ENCODE measurements at places on chromosomes 7 and 10.

GRCh38 chr10:121352231-121352855 lies 245.9 kb downstream of the FGFR2 start:
- no peak for DNase-seq

GRCh38 chr10:87976101-87976743 lies 112.8 kb downstream of the PTEN start:
- no peak for DNase-seq

DNA sequence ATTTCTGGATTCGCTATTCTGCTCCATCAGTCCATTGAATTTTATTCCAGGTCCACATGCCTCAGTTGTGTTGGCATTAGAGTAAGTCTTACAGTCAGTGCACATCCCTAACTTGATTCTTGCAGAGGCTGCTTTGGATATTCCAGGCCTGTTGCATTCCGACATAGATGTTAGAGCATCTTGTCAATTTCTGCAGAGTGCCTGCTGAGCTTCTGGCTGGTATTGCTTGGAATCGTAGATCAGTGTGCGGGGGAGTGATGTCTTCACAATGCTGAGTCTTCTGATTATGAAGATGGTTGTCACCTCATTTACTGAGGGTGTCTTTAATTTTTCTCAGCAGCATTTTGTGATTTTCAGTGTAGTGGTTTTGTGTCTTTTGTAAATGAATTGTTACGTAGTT lies 45.2 kb downstream of the INPP5A start:
- DNase-seq = no peak

- no peak for DNase-seq
Measured at GRCh38 chr10:93402192-93402591, 79.9 kb downstream of the MYOF start.

DNA sequence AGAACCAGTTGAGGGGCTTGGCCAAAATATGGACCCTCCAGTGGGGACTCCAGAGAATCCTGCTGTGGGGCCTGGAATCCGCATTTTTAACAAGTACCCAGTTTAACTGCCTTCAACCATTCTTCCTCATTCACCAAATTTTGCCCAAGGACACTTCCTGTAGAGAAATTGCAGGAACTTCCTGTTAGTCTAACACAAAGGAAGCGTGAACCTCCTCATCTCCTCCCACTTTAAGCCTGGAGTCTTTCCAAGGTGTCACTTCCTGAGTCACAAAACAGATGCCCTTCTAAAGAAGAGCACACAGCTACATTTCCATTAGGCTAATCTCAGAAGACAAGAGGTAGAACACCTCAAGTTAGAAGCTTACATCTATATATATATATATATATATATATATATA lies 188.4 kb downstream of the PPP1R17 start:
- no peak for DNase-seq

- no peak for DNase-seq
Measured at GRCh38 chr7:75924889-75925288, 9.9 kb downstream of the POR start.

DNA sequence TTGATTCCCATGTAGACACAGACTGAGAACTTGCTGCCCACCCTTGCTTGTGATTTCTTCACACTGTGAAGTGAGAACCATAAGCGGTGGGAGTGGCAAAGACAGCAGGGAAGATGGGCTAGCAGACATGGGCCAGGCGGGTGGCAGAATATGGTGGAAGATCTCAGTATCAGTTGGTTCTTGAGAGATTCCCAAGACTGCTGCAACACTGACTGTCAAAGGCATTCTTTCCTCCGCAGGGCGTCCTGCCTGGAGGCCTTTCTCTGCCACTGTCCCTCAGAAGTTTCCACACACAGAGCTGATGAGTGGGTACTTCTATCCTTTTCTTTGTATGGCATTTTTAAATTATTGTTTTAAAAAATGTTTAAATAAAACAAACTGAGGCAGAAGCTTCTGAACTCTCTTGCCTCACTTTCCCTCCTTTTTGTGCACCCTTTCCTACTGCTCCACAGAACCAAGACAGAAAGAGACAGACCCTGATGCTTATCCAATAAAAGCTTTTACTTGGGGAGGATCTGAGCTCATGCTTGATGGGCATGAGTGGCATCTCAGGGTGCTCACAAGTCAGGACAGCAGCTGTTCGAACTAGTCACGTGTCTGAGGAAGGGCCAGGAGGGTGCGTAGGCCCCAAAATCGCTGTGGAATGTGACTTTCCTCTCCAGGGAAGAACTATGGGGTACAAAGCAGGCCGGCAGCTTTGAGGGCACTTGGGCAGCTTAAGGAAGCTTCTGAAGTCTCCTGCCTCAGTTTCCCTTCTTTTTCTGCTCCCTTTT lies 104.7 kb upstream of the PCGF5 start:
- no peak for DNase-seq

DNA sequence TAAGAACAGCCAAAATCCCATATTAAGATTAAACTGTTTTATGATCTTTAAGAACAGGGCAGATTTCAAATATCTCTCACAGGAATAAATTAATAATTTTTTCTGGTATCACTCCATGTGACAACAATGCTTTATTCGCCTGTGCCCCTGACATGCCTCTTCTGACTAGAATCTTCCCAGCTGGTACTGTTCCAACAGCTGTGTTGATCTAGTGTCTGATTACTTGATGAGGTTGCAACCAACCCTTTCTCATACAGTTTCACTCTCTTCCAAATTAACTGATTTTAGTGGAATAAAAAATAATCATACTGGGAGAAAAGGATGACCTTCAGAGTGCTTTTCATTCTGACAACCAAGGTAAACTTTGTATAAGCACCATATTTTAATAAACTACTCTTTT lies 151.9 kb downstream of the CHRM2 start:
- DNase-seq = peak; percentile 73

- no peak for DNase-seq
Measured at GRCh38 chr7:75776295-75776971, 4.4 kb upstream of the CCL26 start.

DNA sequence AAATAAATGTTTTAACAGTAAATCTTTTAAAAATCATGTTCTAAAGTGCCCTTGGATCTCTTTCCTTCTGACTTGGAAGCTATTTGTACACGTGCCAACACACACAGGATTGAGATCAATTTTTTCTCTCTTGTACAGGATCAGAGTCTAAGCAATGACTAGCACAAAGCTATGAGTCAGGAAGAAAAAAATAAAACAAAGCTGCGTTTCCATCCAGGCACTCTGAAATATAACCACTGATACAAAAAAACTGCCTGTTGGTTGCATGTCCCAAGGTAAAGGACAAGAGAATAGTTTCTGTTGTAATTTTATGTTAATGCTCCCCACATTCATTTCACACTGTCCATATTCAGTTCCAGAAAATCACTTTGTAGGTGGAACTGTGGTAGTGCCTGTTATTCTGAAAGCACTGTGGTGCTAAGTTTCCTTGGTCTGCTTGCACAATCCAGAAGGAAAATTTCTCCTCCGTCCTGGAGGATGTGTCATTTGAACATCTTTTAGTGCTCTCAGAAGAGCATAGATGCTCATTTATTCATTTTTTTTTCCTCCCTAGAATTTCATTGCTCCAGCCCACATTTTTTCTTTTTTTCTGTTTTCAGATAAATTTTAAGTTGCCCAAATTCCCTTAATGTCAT lies 113.4 kb downstream of the PLXDC2 start:
- no peak for DNase-seq

GRCh38 chr10:31921031-31921430 lies 7.6 kb downstream of the ARHGAP12 start:
- DNase-seq = no peak

- no peak for DNase-seq
Measured at GRCh38 chr7:132069306-132069705, 507.0 kb downstream of the PLXNA4 start.

DNA sequence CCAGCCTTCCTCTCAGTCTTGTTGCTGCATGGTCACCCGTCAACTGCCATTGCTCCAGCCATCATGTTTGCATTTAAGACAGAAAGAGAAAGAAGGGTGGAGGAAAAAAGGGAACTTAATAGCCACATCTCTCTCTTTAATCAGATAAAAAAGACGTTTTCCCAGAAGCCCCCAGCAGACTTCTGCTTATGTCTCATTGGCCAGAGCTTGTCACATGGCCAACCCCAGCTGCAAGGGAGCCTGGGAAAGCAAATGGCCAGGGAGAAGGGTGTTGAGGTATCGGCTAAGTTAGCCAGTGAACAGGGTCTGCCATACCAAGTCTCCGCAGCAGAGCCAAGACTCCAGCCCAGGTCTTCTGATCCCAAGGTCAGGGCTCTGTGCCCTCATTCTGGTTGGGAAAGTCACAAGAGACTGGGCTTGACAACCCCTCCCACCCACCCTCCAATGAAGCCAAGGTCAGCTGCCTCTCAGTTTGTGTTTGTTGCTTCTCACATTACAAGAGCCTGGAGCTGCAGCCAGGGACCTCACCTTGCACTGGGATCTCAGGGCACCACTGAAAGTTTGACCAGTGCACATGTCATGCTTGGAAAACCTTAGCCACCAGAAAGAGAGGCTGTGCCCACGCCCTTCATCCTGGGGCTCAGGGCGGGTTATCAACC lies 80.3 kb upstream of the LYZL2 start:
- no peak for DNase-seq

DNA sequence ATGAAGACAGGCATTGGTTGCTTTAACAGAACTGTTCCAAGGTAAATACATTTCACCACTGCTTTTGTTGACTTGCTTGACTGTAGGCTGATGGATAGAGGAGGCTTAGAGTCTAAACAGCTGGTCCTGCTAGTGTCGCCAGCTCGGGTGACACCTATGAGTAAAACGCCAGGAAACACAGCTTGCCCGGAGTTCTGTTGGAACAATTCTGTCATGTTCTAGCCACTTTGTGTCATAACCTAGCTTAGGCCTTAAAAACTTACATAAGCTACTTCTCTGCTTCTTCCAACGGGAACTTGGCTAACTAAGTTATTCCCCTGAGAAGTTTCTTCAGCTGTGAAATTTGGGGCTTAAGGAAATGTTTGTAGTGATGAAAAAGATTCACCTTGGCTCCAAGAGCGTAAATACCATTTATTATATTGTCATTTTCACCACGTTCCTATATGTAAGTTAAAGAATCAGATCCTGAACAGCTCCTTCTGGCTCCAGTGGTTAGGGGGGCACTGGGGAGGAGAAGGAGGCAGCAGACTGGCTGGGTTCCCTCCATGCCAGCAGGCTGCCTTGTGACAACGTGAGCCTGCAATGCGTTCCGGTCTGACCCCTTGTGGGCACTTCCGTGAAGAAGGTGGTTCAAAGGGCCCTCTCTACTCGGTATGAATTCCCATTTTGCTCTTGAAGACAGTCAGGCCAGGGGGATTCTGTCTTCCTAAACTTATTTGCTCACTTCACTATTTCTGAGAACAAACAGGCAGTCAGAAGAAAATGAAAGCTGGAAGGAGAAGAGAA lies 253.2 kb downstream of the BMPER start:
- no peak for DNase-seq

DNA sequence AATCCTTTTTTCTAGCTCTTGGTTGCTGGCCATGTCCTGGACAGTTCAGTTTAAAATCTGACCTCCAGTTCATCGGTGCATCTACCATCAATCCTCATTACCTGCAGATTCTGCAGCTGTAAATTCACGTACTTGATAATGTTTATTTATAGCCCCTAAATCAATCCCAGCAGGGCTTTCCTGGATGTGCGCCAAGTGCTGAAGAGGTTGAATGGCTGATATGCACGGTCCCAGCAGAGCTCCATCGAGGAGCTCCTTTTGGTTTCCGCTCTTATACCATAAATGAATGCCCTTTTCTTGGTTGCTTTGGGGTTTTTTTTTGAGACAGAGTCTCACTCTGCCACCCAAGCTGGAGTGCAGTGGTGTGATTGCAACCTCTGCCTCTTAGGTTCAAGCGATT lies 91.2 kb upstream of the CCZ1B start:
- DNase-seq = no peak

DNA sequence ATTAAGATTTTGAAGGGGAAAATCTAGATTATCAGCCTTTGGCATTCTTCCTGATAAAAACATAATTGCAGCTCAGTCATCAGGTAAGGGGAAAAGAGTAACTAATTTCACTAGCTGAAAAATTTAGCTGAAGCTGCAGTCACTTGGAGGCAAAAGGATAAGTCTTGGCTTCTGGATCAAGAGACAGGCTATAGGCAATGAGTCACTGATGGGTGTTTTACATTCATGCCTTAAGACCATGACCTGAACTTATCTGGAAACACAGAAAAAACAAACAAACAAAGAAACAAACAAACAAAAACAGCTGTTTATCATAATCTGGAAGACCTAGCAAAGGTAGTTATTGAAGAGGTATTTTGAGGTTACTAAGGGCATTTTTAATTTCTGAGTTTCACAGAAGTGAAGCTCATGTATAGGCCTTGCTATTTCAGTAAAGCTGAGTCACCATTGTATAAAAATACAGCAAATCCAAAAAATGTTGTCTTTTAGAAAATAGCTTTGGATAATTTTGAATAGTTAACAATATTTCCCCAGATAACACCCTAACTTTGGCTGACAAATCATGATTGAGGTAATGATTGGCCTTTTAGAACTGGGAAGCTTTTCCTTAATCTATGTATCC lies 40.3 kb downstream of the ZNF22 start:
- DNase-seq = no peak

DNA sequence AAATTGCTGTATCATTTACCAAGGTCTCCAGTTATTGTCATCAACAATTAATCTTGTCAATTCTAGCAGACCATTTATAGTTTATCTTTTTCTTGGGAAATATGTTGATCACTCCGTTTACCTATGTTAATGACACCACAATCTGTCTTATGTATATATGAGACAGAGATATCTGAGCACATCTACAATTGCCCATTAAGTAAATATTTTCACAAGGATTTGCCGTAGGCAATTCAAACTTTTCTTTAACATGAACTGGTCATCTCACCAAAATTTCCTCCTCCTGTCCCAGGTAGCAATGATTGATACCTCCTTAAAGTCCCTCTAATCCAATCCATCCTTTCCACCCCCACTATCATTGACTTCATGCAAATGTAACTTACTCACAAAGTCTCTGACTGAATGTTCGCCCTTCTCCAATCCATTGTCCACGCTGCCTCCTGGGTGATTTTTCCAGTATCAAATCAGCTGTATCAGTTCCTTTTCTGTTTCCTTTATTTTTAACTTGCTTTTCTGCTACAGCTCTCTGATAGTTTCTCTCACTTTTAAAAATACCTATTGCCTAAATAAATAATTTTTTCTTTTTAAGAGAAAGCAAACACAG lies 138.3 kb downstream of the GNAT3 start:
- DNase-seq = peak; percentile 11

- no peak for DNase-seq
Measured at GRCh38 chr7:158027646-158028045, 560.0 kb downstream of the PTPRN2 start.

GRCh38 chr10:10676972-10677371 lies 340.7 kb upstream of the CELF2 start:
- no peak for DNase-seq

DNA sequence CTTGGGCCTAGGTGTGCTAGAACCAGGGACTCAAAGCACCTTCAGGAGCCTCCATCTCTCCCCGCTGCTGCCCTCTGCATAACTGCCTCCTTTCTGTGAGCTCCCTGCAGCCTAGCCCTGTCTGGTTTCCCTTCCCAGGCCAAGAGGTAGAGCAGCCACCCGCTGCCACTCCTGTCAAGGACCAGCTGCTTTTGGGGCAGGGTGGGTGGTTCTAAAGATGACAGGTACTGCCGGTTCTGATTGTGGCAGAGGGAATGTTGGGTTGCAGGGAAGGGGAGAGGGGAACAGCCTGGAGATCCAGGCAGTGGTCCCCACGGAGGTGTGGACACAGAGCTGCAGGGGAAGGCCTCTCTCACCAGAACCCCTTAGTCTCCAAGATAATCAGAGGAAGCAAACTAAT lies 3.7 kb upstream of the FLNC start:
- no peak for DNase-seq

- no peak for DNase-seq
Measured at GRCh38 chr7:70833726-70834125, 298.2 kb upstream of the GALNT17 start.
